H9 (cell line): ENCODE measurements at places on chromosomes 5 and 9.

DNA sequence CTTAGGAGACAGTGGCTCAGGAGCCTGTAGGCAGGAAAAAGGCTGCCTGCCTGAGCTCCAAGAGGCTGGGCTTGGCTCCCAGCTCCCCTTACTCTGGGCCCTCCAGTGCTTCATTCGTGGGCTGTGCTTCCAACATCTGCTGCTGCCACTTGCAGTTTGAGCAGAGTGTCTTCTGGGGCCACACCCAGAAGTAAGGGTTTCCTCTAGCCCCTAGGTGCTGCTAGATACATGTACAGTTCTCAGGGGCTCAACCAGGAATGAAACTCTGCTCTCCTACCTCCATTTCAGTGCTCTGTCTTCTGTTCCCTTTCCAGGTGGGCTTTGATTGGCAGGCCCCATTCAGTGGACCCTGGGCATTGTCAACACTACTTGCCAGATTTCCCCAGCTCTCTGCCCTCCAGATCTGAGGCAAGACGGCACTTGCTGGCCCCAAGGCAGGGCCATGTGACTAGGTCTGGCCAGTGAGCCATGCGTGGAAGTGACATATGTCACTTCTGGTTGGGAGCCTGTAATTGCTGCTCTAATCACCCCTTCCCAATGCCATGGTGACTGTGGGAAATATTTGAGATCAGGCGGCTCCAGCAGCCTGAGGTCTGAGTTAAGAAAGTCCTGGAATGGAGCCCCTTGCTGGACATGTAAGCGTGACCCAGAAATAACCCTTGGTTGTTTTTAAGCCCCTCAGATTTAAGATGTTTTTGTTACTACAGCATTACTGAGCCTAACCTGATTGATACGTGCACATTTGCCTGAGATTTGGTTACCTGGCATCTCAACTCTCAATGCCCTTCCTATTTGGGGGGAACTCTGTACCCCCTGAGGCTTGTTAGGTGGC, 9.4 kb upstream of the BOD1 start:
- no peaks in the 10 kb centered on the region for H3K27me3 ChIP-seq
- no peaks in the 10 kb centered on the region for H3K36me3 ChIP-seq
- DNase-seq, result no peak
- no peak overlapping the region for H3K27ac ChIP-seq
- H3K4me1 ChIP-seq, result peaks cover 8% of the 10 kb centered on the region; the same call in 1 of the 2 replicates

- H3K4me1 ChIP-seq, result no peaks in the 10 kb centered on the region; the same call in 1 of the 2 replicates
- no peak for DNase-seq
- no peak overlapping the region for H3K27ac ChIP-seq
- H3K4me3 ChIP-seq, result no peak overlapping the region
- peaks cover 63% of the 10 kb centered on the region for H3K36me3 ChIP-seq
These were observed 7.3 kb downstream of the GPBP1 start for GRCh38 chr5:57181154-57181553.

GRCh38 chr5:6926491-6927038, 213.3 kb downstream of the TENT4A start:
- no peak overlapping the region for H3K4me3 ChIP-seq
- no peaks in the 10 kb centered on the region for H3K4me1 ChIP-seq

DNA sequence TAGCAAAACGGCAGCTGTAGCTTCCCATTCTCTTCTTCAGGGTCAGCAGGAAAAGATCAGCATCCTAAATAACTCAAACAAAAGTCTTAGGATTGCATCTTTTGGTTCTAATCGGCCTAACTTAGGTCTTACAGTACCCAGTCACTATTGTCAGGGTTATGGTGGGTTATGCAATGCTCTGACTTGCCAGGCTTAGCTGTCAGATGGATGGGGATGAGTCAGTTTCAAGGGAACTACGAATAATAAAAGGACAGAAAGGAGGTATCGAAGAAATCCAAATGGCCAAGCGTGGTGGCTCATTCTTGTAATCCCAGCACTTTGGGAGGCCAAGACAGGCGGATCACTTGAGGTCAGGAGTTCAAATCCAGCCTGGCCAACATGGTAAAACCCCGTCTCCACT, 46.5 kb downstream of the PPP1R2B start:
- H3K4me1 ChIP-seq, result no peaks in the 10 kb centered on the region
- no peaks in the 10 kb centered on the region for H3K36me3 ChIP-seq
- H3K4me3 ChIP-seq, result no peak overlapping the region
- no peak overlapping the region for H3K27ac ChIP-seq
- DNase-seq, result no peak

DNA sequence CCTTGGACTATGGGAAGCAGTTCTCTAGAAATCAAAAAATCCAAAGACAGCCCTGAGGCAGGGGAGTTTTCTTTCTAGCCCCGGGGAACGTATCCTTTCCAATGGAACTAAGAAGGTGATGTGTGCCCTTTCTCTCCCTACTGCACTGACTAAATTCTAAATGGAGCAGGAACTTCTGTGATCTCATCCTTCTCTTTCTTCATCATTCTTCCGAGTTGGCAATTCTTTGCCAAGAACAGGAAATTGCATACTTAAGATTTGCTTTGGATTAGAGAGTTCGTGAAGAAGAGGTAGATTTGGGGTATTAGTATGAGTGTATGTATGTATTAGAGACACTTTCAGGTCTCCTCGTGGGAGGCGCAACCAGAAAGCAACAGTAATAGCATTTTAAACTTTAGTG, 178.0 kb upstream of the PIK3R1 start:
- no peak overlapping the region for H3K4me3 ChIP-seq
- H3K36me3 ChIP-seq, result no peaks in the 10 kb centered on the region
- no peaks in the 10 kb centered on the region; the same call in 1 of the 2 replicates for H3K4me1 ChIP-seq

DNA sequence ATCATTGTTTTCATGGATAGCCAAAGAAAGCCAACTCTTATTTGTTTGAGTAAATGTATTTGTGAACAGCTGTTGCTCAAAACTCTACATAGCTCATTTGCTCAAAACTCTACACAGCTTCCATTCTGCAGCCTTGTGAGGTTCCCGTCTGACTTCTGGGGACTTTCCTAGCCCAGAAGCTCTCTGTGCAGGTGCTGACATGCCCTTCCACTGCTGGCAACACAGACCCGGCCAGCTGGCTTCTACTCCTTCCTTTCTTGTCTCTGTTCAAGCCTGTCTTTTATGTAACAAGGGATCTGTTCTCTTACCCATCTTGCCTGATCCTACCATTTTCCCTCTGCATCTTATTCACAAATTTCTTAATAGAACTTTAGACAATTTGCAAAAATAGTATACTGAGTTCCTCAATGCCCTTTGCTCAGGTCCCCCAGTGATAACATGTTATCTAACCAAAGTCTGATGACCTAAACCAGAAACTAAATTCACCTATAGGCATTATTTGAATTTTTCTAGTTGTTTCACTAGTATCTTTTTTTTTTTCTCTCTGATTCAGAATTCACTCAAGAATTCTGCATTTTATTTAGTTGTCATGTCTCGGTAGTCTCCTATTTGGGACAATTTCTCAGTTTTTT, 556.5 kb upstream of the SEMA6A start:
- no peak overlapping the region for H3K27ac ChIP-seq
- no peaks in the 10 kb centered on the region for H3K4me1 ChIP-seq
- no peak overlapping the region for H3K4me3 ChIP-seq
- no peaks in the 10 kb centered on the region for H3K27me3 ChIP-seq

DNA sequence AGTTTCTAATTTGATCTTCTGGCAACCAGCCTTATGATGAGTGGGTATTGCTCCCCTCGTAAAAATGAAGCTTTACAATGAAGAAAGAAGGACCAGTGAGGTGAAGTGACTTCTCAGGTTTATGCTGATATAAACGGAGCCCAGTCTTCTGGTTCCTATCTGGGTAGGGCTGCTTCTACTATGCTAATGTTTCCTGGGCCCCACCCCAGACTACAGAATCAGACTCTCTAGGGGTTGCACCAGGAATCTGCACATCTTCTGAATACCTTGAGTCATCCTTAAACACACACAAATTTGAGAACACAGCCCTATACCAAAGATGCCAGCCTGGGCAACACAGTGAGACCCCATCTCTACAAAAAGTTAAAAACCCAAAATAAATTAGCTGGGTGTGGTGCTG, 16.2 kb downstream of the BTF3 start:
- no peak overlapping the region for H3K27ac ChIP-seq
- no peaks in the 10 kb centered on the region; the same call in 1 of the 2 replicates for H3K4me1 ChIP-seq
- no peak overlapping the region for H3K4me3 ChIP-seq
- no peaks in the 10 kb centered on the region for H3K36me3 ChIP-seq
- no peaks in the 10 kb centered on the region for H3K27me3 ChIP-seq
- no peak for DNase-seq

DNA sequence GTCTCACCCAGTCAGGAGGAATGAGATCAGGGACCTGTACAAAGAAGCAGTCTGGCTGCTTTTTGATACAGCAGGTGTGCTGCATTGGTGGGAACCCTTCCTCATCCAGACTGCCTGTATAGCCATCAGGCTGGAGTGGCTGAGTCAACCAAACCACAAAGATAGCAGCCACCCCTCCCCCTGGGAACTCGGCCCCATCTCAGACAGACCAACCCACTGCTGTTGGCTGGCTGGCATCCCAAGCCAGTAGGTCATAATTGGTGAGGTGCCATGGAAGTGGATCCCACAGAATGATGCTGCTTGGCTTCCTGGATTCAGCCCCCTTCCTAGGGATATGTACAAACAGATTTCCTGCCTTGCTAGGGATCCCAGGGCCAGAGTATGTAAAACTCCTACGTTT, 60.9 kb downstream of the YTHDC2 start:
- no peaks in the 10 kb centered on the region for H3K4me1 ChIP-seq
- H3K4me3 ChIP-seq, result no peak overlapping the region
- H3K36me3 ChIP-seq, result peaks cover 46% of the 10 kb centered on the region
- no peaks in the 10 kb centered on the region for H3K27me3 ChIP-seq

- no peak overlapping the region for H3K27ac ChIP-seq
- H3K4me1 ChIP-seq, result no peaks in the 10 kb centered on the region
- no peak for DNase-seq
- H3K36me3 ChIP-seq, result no peaks in the 10 kb centered on the region
These were observed 186.8 kb upstream of the KLF9 start for GRCh38 chr9:70601000-70601951.

DNA sequence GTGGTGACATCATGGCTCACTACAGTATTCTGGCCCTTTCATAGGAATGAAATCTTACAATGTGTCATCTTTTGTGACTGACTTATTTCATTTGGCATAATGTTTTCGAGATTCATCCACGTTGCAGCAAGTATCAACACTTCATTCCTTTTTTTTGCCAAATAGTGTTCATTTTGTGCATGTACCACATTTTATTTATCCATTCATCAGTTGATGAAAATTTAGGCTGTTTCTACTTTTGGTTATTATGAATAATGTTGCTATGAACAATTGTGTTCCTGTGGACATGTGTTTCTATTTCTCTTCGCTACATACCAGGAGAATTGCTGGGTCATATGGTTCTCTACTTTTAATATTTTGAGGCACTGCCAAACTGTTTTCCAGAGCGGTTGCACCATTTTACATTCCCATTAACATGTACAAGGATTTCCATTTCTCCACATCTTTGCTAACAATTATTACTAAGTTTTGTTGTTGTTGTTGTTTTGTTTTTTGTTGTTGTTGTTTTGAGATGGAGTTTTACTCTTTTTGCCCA, 43.5 kb downstream of the RMI1 start:
- H3K4me3 ChIP-seq, result no peak overlapping the region
- no peaks in the 10 kb centered on the region for H3K36me3 ChIP-seq
- H3K4me1 ChIP-seq, result no peaks in the 10 kb centered on the region

GRCh38 chr5:152606776-152607364, 201.8 kb upstream of the NMUR2 start:
- DNase-seq, result no peak
- H3K36me3 ChIP-seq, result no peaks in the 10 kb centered on the region
- no peaks in the 10 kb centered on the region for H3K4me1 ChIP-seq
- no peak overlapping the region for H3K4me3 ChIP-seq

DNA sequence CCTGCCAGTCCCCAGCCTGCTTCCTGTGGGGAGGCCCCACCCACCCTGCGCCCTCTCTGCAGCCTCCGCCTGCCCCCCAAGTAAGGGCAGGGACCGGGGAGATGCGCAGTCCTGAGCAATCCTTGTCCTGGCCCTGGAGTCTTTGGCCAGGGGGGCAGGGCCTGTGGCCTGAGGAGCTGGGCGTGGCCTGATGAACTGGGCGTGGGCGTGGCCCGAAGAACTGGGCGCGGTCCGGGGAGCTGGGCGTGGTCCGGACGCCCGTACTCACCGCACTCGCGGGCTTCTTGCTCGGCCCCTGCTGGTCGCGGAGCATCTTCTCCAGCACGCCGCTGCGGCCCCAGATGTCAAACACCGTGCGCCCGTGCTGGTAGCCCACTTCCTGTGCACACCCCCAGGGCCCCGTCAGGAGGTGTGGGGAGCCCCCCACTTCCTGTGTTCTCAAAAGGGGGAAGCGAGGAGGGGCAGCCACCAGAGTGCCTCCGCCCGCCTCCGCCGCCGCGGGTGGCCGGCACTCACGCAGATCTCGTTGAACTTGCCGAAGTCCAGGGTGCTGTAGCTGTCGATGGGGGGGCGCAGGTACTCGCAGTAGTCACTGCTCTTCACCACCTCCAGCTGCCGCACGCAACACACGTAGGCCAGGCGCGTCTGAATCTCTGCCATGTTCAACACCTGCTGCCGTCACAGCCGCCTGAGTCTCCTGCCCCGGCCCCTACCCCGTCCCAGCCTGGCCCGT, 2.7 kb upstream of the NSMF start:
- H3K4me3 ChIP-seq, result peak overlapping the region; percentile 69; the same call in 2 of the 3 replicates
- no peaks in the 10 kb centered on the region; the same call in 1 of the 2 replicates for H3K27me3 ChIP-seq
- no peaks in the 10 kb centered on the region for H3K4me1 ChIP-seq
- H3K27ac ChIP-seq, result no peak overlapping the region
- peaks cover 4% of the 10 kb centered on the region for H3K36me3 ChIP-seq
- DNase-seq, result peak; percentile 94

- H3K36me3 ChIP-seq, result no peaks in the 10 kb centered on the region
- H3K4me1 ChIP-seq, result peaks cover 7% of the 10 kb centered on the region; the same call in 1 of the 2 replicates
- H3K4me3 ChIP-seq, result no peak overlapping the region
- H3K27ac ChIP-seq, result no peak overlapping the region
- H3K27me3 ChIP-seq, result peaks cover 47% of the 10 kb centered on the region
- no peak for DNase-seq
These were observed 187.1 kb downstream of the MEF2C start for GRCh38 chr5:88695931-88696330.

DNA sequence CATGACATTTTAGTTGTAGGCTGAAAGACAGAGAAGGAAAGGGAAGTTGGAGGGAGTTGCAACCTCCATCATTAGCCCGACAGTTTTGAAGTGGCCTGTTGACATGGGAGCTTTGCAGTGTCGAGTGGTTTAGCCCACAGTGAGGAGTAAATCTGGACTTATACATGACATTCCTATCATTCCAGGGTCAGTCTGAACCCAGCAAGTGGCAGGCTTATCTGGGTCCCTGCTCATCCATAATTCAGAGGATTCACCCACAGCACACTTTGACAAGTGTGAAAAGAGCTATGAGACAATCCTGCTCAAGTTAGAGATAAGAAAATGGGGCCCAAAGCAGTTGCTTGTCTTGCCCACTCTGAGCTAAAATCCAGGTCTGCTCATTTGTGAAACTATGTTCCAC, 8.4 kb upstream of the TNC start:
- no peak for DNase-seq
- no peaks in the 10 kb centered on the region for H3K4me1 ChIP-seq
- H3K27ac ChIP-seq, result no peak overlapping the region
- peaks cover 7% of the 10 kb centered on the region for H3K36me3 ChIP-seq
- H3K27me3 ChIP-seq, result peaks cover 2% of the 10 kb centered on the region; the same call in 1 of the 2 replicates

- H3K4me1 ChIP-seq, result no peaks in the 10 kb centered on the region
- no peaks in the 10 kb centered on the region for H3K27me3 ChIP-seq
- no peak overlapping the region for H3K4me3 ChIP-seq
- DNase-seq, result no peak
- peaks cover 25% of the 10 kb centered on the region for H3K36me3 ChIP-seq
These were observed 43.4 kb downstream of the ERBIN start for GRCh38 chr5:65969539-65970393.

- H3K27ac ChIP-seq, result no peak overlapping the region
- no peak for DNase-seq
- H3K4me1 ChIP-seq, result no peaks in the 10 kb centered on the region
- no peaks in the 10 kb centered on the region for H3K27me3 ChIP-seq
- H3K4me3 ChIP-seq, result no peak overlapping the region
These were observed 25.0 kb upstream of the LAMC3 start for GRCh38 chr9:130983970-130984369.

GRCh38 chr5:96336351-96336985, 96.6 kb downstream of the PCSK1 start:
- no peak overlapping the region for H3K27ac ChIP-seq
- H3K4me3 ChIP-seq, result no peak overlapping the region
- no peaks in the 10 kb centered on the region for H3K27me3 ChIP-seq
